ENCODE measurements at places on chromosomes 12 and 14.

GRCh38 chr12:2510045-2510444 is 284.7 kb upstream of the FKBP4 start:
- DNase-seq, result no peak

DNA sequence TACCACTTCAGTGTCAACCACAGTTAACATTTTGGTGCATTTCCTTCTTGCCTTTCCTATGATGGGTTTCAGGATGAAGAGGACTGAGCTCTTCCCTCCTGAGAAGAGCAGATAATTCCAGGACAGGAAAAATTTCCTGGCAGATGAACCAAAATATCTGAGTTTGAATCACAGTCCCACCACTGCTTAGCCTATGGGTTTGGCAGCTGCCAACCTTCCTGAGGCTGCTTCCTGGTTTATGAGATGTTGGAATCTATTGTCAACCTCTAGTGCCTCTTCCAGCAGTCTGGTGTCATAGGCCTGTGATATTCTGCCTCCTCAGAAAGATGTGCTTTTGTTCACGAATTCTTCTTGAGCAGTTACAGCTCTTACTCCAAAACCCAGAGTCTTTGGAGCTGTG is 197.4 kb upstream of the FRMD6 start:
- DNase-seq, result no peak

DNA sequence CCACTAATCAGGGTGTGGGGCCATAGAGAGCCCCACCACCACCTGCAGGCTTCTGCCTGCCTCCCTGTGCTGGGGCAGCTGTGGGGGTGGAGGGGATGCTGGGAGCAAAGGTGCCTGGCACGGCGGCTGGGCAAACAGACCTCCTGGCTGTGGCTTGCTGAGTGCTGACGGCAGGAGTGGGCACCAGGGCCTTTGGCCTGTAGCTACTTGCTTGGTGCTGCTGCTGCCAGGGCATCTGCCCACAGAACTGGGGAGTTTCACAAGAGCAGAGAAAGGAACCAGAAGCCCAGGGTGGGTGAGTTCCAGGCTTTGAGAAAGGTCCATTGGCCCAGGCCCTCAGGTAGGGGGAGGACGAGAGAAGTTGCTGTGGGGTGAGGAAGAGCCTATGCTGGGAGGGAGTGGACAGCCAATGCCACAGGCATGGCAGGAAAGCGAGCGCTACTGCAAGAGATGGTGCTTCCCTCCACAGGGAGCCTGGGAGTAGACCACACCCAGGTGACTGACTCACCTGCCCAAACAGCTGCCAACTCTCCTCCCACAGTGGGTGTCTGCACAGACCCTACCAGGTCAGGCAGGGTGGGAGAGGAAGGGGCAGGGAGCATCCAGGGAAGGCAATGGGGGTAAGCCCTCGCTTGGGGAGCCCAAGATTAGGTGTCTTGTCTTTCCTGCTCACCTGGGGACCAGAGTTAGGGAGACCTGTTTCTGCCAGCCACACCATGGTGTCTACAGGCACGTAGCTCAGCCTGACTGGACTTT is 39.0 kb upstream of the HDAC7 start:
- DNase-seq, result no peak

DNA sequence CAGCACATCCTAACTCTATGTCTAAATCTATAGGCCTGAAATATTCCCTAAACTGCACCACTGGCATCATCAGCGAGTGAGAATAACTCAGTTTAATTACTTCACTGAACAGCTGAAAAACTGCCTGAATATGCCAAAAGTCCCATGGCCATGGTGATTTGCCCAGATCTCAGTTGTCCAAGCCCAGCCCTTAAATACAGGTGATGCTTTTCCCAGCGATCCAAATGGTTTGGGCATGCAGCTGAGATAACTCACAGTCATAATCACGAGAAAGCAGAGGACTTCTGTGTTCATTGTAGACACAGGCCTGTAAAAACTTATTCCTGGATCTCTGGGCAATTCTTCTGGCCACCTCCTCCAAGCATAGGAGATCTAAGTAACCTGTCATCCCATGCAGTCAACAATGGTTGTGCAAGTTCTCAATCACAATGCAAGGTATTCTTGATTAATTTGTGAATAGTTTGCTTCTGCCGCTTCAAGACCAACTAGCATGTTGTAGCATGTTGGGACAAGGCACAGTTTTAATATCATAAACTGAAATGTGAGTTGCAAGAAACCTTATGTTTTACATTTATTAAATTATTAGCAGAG is 40.5 kb downstream of the DUSP6 start:
- DNase-seq, result no peak

GRCh38 chr12:44497044-44497443 is 379.1 kb downstream of the NELL2 start:
- no peak for DNase-seq

DNA sequence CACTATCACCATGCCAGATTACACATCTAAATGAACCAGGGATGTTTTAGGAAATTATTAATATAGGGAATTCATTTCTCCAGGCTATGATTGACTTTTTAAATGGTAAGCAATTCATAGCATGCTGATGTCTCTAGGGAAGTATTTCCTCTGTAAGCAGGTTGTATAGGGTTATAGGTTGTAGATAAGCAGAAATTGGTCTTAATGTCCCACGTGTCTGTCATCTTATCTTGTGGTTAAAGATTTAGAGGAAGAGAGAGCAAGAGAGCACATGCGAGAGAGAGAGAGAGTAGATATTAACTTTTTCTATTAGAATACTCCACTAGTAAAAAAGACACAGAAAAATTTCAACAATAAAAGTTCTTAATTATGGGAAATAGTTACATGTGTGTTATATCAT is 32.6 kb downstream of the TRHDE start:
- no peak for DNase-seq

GRCh38 chr14:34184126-34184525 is 233.3 kb upstream of the EGLN3 start:
- no peak for DNase-seq

GRCh38 chr12:120091371-120092090 is 25.0 kb downstream of the RAB35 start:
- DNase-seq, result no peak

- no peak for DNase-seq
Measured at GRCh38 chr12:115303723-115304309, 619.8 kb upstream of the TBX3 start.

- DNase-seq, result no peak
Measured at GRCh38 chr12:44847888-44848702, 28.0 kb downstream of the NELL2 start.

- DNase-seq, result no peak
Measured at GRCh38 chr14:78157494-78158437, 12.4 kb upstream of the NRXN3 start.

- DNase-seq, result no peak
Measured at GRCh38 chr12:80700327-80700726, 7.1 kb upstream of the MYF6 start.

GRCh38 chr14:53432378-53432802 is 279.3 kb upstream of the DDHD1 start:
- no peak for DNase-seq

GRCh38 chr12:84470361-84470760 is 442.2 kb downstream of the SLC6A15 start:
- DNase-seq, result no peak

- DNase-seq, result no peak
Measured at GRCh38 chr12:58750484-58750883, 169.8 kb downstream of the LRIG3 start.

GRCh38 chr12:75695926-75696325 is 184.5 kb upstream of the KRR1 start:
- no peak for DNase-seq

GRCh38 chr12:113145720-113146551 is 3.6 kb upstream of the CFAP73 start:
- DNase-seq, result no peak

DNA sequence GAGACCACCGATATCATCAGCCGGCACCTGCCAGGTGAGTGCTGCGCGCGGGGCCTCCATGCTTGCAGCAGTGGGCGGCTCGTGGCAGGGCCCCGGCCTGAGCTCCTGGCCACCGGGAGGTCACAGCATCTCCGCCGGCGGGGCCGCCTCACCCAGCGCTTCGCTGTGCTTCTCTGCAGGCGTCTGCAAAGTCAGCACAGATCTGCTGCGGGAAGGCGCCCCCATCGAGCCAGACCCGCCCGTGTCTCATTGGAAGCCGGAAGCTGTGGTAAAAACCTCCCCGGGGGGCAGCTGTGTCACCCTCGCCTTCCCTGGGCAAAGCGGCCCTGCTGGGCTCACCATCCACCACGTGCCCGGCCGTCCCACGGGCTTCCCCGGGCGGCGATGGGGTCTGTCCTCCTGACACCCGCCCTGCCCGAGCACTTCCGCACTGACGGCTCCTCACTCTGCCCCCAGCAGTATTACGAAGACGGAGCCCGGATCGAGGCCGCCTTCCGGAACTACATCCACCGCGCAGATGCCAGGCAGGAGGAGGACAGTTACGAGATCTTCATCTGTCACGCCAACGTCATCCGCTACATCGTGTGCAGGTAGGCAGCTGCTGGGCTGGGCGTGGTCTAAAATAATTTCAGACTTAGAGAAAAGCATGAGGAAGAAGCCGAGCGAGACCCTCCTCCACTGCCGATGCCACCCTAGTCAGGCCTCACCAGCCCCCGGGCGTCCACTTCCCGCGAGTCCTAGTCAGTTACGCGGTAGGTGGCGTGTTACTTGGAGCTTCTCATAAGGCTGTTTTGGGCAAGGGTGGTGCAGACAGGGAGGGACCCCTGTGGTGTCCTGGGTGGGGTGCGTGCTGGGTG is 7.1 kb downstream of the PGAM5 start:
- no peak for DNase-seq

DNA sequence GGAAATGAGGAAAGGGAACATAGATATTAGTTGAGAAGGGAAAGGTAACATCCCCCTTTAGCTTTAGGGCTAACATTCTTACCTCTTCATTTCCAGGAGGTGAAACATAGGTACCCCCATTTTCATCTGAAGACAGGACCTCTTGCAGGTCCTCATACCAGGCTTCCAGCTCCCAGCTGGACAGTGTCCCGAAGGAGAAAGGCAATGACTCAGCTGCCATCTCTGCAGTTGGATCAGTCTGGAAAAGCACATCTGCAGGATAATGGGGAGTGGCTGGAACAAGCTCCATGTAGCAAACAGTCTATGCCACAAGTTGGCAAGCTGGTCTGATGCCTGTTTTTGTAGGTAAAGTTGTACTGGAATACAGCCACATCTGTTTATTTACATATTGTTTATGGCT is 3.1 kb downstream of the DDIT3 start:
- no peak for DNase-seq

- DNase-seq, result no peak
Measured at GRCh38 chr14:52051251-52051650, 17.6 kb downstream of the NID2 start.

DNA sequence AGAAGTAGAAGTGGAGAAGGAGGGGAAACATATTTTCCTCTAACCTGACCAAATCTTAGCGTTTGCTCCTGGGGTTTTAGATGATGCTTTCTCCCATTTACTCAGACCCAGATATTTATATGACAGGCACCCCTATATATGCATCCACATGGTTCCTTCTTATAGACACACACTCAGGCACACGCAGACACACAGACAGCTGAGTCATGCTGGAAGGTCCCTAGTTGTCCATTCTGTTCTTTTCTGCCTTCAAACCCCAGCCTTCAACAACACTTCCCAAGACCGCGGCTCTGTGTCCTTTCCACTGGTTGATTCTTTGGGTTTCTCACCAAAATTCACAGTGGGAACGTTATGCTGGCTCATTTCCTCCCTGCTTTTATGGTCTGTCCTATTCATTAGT is 52.1 kb downstream of the HSPB8 start:
- DNase-seq, result no peak

DNA sequence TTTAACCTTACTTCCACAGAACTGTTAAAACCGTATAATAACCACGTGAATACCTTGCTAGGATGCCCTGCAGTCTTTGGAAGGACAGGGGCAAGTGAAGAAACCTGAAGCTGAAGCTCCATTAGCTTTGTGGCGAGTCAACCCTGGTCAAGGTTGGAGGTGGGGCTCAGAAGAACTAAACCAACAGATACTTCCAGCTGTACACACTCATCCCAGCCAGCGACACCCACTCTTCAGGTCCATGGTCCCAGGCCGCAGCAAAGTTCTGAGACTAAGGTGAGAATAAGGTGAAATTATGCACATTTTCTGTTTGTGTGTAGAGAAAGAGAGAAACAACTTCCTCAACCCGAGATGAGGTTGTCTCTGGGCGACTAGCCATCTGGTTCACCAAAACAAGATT is 77.6 kb downstream of the NTF3 start:
- DNase-seq, result no peak

DNA sequence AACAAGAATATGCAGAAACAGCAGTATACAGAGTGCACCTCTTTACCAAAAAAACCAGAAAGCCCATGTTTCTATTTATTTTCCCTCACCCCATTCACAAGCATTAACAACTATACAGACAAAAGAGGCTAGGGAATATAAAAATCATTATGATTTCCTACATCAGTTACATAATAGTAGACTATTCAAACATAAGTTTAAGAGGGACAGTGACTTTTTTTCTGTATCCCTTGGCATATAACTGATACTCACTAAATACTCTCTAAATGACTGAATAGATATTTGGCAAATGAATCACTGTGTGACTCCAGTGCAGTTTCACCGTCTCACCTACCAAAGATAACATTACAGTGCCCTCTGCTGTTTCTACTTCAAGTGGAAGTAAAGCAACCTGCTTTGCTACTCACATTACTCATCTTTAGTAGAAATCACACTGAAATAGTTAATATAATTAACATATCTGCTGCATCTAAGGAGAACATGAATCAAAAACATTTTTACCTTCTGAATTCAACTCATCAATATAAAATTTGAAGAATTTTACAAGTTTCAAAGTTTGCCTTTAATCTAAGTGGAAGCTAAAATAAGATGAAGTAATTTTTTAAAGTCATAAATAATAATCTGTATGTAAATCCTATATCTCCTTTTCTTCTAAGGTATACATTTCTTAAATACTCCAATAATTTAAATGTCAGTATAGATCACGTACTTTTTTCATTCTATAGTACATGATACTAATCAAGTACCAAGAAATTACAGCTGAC is 103.8 kb downstream of the OSBPL8 start:
- no peak for DNase-seq

DNA sequence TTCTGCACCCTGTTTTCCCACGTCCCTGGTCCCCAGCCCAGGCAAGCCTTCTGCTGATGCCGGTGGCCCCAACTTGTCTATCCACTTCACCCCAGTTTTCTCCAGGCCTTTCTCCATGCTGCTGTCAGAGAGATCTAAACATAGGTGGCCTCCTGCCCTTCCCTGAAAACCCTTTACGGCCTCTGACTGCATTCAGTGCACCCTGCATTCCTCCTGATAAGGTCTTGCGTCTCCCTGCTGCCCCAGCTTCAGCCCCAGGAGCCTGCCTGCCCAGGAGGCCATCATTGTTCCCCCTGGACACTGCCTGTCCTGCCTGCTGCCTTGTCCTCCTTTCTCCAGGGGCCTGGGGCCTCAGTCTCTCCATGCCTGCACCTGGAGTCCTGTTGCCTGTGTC is 29.8 kb downstream of the TRAF3 start:
- DNase-seq, result no peak

DNA sequence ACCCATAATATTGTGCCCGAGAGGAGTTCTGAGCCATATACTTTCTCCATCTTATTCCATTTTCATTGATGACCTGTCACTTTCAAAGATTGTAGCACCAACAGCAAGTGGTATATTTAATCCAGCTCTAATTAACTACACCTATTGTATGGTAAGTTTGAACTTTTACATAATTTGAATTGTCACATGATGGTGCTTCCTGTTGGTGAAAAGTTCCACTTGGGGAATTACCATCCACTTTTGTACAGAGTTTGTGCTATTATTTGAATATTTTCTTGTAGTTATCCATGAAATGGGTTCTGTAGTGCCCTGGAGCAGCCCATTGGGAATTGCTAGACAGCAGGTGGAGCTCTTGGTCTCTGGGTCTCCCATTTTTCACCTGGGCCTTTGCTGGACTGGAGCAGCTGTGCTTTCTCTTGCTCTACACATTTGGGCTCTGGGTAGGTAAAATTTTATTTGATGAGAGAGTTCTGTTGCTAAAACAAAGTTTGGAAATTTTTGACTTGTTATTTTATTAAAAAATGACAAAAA is 3.0 kb downstream of the SMCO3 start:
- no peak for DNase-seq
